ENCODE measurements at places on chromosomes 5 and 9.

GRCh38 chr9:129934041-129934591, 98.9 kb downstream of the USP20 start:
- DNase-seq = peak; percentile 40

- no peak for DNase-seq
These were observed 343.4 kb upstream of the PAPPA start for GRCh38 chr9:115810166-115810565.

DNA sequence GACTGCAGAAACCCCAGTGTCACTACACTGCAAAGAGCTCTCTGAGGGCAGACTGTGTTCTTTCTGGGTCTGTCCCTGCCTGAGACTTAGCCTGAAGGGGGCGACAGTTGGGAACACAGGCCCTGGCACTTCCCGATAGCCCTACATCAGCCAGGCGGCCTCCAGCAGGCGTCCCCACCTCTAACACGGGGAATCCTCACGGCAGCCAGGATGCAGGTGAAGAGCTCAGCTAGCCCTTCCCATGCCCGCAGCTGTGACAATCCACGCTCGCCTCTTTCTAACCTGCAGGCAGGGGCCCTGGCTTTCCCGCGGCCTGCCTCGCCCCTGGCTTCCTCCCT, 5.9 kb downstream of the MED22 start:
- no peak for DNase-seq

GRCh38 chr5:142320851-142321560, 3.8 kb downstream of the SPRY4 start:
- DNase-seq = no peak

DNA sequence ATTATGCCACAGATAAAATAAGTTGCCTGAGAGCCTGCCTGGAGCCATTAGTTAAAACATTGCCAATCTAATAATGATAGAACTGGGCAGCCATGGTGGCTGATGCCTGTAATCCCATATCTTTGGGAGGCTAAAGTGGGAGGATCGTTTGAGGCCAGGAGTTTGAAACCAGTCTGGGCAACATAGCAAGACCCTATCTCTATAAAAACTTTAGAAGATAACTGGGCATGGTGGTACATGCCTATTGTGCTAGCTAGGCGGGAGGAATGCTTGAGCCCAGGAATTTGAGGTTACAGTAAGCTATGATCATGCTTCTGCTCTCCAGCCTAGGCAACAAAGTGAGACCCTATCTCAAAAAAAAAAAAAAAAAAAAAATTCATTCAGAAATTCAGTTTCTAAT, 52.6 kb downstream of the RAI14 start:
- peak; percentile 32 for DNase-seq

GRCh38 chr9:124452326-124452725, 2.1 kb downstream of the ADGRD2 start:
- DNase-seq = no peak

Data from fibroblast of skin of back (primary cell).